ENCODE measurements at places on chromosomes 2 and 18. TPM values are rescaled to one million over a fixed set of nuclear protein-coding genes. Genes with fewer than 3 reads are reported as not detected.

Gene RAX
- not detected for total RNA-seq

Gene CCDC121
- 1.3 TPM for total RNA-seq

Gene SPEG
- 3.6 TPM for total RNA-seq

Gene CIB4
- total RNA-seq: not detected

Gene ACVR2A
- total RNA-seq: 5.6 TPM

Gene THOC1
- total RNA-seq: 21.8 TPM

Gene FKBP1B
- total RNA-seq: 12.7 TPM

Gene CNRIP1
- total RNA-seq: 2.6 TPM

DNA sequence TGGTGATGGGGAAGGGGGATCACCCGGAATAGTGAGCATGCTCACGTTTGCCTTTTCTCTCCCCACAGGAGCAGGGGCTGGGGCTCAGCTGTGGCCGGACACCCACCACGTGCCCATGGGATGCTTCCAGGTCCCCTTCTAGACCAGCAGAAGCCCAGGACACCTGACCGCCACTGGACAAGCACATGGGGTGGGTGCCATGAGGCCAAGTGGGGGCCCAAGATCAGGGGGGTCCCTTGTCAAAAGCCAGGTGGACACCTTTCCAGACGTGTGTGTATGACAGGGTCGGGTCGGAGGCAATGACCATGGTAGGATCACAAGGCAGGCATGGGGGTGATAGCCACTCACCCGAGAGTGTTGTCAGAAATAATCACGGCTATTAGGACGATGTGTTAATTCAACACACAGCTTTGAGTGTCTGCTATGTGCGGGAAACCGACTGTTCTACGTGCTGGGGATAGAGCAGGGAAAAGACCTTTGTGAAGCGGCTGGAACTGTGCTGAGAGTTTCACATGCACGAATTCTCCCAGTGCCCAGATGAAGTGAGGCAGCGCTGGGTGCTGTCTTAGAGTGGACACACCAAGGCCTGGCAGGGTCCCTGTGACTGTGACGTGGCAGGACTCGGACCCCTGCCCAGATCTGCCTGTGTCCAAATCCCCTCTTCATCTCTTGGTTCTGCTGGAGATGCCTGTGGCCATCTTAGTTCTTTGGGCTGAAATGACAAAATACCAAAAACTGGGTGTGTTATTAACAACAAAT, 244.7 kb downstream of the NDUFA10 start:
- no peaks in the 10 kb centered on the region for H3K4me1 ChIP-seq
- DNase-seq: no peak
- no peak overlapping the region for H3K27ac ChIP-seq
- H3K36me3 ChIP-seq: no peaks in the 10 kb centered on the region
- no peaks in the 10 kb centered on the region for H3K27me3 ChIP-seq

- no peaks in the 10 kb centered on the region for H3K27me3 ChIP-seq
- no peaks in the 10 kb centered on the region for H3K4me1 ChIP-seq
- no peaks in the 10 kb centered on the region for H3K36me3 ChIP-seq
- H3K4me3 ChIP-seq: no peak overlapping the region
- no peak for DNase-seq
These were observed 441.8 kb downstream of the ZEB2 start for GRCh38 chr2:144078106-144078505.

GRCh38 chr2:232255033-232255432, 123.5 kb upstream of the ALPP start:
- no peak overlapping the region for H3K4me3 ChIP-seq
- H3K4me1 ChIP-seq: no peaks in the 10 kb centered on the region
- no peaks in the 10 kb centered on the region for H3K27me3 ChIP-seq
- no peak overlapping the region for H3K27ac ChIP-seq
- H3K36me3 ChIP-seq: no peaks in the 10 kb centered on the region
- no peak for DNase-seq

DNA sequence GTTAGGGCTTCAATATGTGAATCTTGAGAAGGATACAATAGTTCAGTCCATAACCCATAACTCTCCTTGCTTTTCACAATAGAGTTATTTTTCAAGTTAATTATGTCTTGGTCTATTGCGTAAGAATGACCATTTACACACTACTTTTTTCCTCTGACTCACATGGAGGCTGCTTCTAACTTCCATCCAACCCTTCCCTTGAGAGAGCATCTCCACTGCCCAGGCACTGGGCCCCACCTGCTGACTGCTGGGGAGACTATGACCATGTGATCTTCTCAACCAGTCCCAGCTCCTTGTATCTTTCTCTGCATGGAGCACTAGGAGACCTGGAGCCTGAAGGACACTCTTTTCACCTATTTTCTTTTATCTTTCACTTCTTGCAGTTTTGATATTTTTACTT, 251.5 kb downstream of the GPD2 start:
- DNase-seq: no peak
- no peak overlapping the region for H3K4me3 ChIP-seq
- H3K27me3 ChIP-seq: no peaks in the 10 kb centered on the region
- no peaks in the 10 kb centered on the region for H3K36me3 ChIP-seq

- H3K27me3 ChIP-seq: no peaks in the 10 kb centered on the region
- no peak overlapping the region for H3K27ac ChIP-seq
- peaks cover 5% of the 10 kb centered on the region for H3K4me1 ChIP-seq
- H3K4me3 ChIP-seq: no peak overlapping the region
- no peaks in the 10 kb centered on the region for H3K36me3 ChIP-seq
These were observed 216.8 kb downstream of the PID1 start for GRCh38 chr2:229054311-229054710.

DNA sequence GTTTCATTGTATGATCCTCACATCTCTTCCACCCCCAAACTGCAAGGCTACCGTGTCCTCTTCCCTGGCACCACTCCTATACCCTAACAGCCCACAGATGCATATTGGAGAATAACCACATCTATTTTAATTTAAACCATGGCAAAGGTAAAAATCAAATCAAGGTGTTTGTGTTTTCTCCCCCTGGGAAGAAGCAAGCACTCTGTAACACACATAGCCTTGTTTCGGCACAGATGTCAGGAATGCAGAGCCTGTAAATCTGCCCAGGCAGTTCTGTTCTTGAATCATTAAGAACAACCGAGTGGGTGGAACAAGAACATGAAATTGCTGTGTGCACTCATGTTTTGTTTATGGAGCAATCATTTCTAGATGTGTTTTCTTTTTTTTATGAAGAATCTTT, 6.8 kb upstream of the COX7A2L start:
- H3K36me3 ChIP-seq: no peaks in the 10 kb centered on the region
- H3K27ac ChIP-seq: no peak overlapping the region
- no peak overlapping the region for H3K4me3 ChIP-seq
- no peaks in the 10 kb centered on the region for H3K27me3 ChIP-seq
- no peak for DNase-seq

DNA sequence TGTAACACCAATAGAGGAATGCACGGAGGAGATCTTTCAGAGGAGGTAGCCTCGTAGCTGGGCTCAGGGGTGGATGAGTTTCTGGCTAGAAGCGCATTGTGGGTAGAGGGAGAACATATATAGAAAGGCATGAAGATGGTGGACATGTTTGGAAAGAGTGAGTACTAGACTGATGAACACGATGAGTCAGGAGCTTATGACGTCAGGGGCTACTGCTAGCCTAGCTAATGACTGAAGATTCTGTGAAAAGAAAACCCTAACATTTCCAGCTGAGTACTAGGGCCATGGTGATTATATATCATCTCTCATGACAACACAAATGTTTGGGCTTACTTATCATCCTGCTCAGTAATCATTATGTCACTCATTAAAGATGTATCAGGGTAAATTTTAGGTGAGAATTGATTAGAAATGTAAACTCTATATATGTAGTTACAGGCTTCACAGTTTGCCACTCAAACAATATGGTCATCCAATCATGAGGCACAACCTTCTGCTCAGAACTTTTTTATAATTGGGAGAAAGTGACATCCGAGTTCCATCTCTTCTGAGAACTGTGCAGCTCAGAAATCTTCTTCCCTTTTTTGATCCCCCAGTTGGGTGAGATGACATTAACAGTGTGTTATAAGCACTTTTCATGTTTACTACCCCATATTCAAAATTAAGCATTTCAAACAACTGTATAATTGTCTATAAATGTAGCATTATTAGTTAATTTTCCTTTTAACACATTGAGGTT, 22.2 kb upstream of the IL1RN start:
- no peak overlapping the region for H3K27ac ChIP-seq
- no peaks in the 10 kb centered on the region for H3K4me1 ChIP-seq
- no peaks in the 10 kb centered on the region for H3K36me3 ChIP-seq
- DNase-seq: no peak
- H3K27me3 ChIP-seq: no peaks in the 10 kb centered on the region
- no peak overlapping the region for H3K4me3 ChIP-seq

DNA sequence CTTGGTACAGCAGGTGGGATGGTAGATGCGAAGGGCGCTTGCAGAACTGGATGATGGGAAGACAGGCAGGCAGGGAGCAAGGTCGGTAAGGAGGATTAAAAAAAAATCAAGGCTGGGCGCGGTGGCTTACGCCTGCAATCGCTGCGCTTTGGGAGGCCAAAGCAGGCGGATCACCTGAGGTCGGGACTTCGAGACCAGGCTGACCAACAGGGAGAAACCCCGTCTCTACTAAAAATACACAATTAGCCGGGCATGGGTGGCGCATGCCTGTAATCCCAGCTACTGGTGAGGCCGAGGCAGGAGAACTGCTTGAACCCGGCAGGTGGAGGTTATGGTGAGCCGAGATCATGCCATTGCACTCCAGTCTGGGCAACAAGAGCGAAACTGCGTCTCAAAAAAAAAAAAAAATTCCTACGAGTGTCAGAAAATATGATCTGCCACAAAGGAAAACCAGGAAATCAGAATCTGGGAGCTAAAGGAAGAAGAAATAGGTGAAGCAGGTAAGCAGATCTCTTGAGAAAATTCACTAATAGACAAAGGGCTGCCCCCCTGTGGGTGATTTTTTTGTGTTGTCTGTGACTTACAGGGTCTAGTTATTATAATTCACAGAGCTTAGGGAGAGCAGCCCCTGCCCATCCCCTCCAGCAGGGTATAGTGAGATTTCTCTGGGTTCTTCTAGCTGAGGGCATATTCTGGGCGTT, 46.2 kb downstream of the C2orf42 start:
- peaks cover 31% of the 10 kb centered on the region for H3K4me1 ChIP-seq
- no peak overlapping the region for H3K4me3 ChIP-seq
- H3K27ac ChIP-seq: no peak overlapping the region
- DNase-seq: no peak
- H3K27me3 ChIP-seq: no peaks in the 10 kb centered on the region
- H3K36me3 ChIP-seq: no peaks in the 10 kb centered on the region

- H3K27ac ChIP-seq: no peak overlapping the region
- no peak overlapping the region for H3K4me3 ChIP-seq
- H3K36me3 ChIP-seq: no peaks in the 10 kb centered on the region
These were observed 64.0 kb downstream of the CHST9 start for GRCh38 chr18:27121108-27121507.

GRCh38 chr18:10015288-10015701, 101.5 kb downstream of the VAPA start:
- H3K4me1 ChIP-seq: peaks cover 25% of the 10 kb centered on the region
- DNase-seq: no peak
- no peak overlapping the region for H3K4me3 ChIP-seq
- H3K27me3 ChIP-seq: no peaks in the 10 kb centered on the region
- H3K36me3 ChIP-seq: no peaks in the 10 kb centered on the region

DNA sequence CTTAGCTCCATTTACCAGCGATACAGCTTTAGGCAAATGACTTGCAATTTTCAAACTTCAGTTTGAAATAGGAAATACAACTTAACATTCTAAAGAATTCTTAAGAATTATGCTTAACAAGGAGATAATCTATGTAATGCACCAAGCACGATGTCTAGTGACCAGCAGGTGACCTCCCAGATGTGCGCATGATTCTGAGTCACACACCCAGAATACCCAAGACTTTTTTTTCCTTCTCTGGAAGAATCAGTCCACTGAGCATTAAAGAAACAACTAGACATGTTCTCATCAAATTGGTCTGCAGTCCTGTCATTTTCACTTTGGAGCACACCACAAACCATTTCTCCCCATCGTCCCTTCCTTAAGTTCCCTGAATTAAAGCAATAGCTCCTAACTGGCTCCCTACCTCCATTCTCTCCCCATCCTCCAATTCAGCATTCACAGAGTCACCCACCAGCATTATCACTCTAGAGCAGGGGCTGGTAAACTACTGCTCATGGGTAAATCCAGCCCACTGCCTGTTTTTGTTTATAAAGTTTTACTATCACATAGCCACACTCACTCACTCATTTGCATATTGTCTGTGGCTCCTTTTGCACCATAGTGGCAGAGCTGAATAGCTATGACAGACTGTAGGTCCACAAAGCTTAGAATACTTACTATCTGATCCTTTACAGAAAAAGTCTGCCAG, 13.2 kb downstream of the EVA1A start:
- DNase-seq: no peak
- no peak overlapping the region for H3K4me3 ChIP-seq
- peaks cover 20% of the 10 kb centered on the region for H3K4me1 ChIP-seq
- H3K27ac ChIP-seq: no peak overlapping the region

All from body of pancreas (tissue), 4 donors.